CD8-positive, alpha-beta memory T cell (primary cell): ENCODE measurements at places on chromosomes 2 and 18.

- DNase-seq: no peak
Measured at GRCh38 chr18:63177259-63177658, 142.3 kb downstream of the BCL2 start.

DNA sequence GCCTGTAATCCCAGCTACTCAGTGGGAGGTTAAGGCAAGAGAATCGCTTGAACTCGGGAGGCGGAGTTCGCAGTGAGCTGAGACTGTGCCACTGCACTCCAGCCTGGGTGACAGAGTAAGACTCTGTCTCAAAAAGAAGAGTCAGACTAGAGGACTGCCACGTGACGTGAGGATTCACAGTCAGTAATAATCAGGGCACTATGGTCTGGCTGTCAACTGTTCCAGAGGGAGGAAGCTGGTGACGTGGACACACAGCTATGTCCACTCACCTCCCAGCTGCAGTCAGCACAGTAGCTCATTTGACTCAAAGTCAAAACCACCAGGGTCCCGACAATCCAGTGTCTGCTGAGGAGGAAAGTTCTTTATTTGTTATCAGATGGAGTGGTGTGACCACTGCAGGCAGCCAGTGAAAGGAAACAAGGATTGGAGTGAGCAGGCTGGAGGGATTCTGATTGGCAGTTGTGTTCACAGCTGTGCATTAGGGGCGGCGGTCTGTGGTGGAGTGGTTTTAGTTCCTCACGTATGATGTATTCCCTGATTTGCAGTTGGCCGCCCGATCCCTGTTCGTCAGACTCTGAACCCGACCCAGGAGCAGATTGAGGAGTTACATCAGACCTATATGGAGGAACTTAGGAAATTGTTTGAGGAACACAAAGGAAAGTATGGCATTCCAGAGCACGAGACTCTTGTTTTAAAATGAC, 37.9 kb downstream of the MOGAT1 start:
- DNase-seq: no peak

GRCh38 chr2:223737207-223737606, 100.2 kb downstream of the AP1S3 start:
- DNase-seq: no peak

DNA sequence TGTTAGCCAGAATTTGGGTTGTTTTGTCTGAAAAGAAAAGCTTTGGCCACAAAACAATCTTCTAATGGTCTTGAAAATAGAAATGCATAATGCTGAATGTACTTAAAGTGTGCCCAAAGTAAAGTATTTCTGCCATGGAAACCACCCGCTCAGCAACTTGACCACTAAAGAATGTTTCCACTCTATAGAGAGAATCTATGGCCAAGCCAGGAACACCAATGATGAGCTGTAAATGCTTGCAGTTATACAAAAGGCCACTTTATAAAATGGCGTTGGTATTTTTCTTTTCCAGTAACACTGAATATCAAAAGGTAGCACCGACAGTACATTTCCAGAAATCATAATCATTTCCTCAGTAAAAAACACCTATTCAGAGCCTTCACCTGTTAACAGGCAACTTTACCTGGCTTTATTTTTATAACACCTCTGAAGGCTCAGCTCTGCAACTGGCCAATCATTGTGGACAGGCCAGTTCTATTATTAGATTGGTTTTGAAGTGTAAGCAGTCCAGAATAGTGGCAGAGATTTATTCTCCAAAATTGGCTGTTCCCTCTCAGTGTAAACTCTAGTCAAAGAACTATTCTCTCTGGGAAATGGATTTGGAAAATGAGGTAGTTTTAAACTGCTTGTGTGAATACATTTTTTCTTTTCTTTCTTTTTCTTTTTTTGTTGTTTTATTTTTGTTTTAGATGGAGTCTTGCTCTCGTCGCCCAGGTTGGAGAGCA, 36.1 kb downstream of the SLC40A1 start:
- DNase-seq: no peak

- no peak for DNase-seq
Measured at GRCh38 chr18:42164556-42164955, 209.5 kb downstream of the PIK3C3 start.

DNA sequence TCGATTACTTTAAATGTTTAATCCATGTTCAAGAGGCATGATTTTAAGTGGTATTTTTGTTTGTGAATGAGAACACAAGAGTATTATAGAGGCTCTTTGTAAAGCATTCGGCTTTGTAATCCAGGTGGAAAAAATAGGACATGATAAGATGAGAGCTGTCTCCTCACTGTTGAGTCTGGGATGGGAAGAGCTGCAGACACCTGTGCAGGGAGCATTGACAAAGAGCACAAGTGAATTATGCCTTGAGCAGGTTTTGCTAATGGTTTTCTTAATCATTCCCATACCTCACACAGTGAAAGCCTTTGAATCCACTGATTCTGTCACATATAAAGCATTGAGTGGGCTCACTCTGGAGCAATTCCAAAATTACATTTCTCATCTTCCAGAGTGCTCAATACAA, 9.6 kb downstream of the COL6A3 start:
- DNase-seq: no peak
